CD4-positive, alpha-beta memory T cell (primary cell): ENCODE measurements at places on chromosomes 4 and X.
A peak's percentile ranks its signal among the peaks of the same experiment; 100 is the strongest.

GRCh38 chr4:26418107-26418506 is 72.2 kb downstream of the CCKAR start:
- DNase-seq, result no peak

GRCh38 chr4:158996669-158997074 is 106.2 kb upstream of the RAPGEF2 start:
- no peak for DNase-seq

DNA sequence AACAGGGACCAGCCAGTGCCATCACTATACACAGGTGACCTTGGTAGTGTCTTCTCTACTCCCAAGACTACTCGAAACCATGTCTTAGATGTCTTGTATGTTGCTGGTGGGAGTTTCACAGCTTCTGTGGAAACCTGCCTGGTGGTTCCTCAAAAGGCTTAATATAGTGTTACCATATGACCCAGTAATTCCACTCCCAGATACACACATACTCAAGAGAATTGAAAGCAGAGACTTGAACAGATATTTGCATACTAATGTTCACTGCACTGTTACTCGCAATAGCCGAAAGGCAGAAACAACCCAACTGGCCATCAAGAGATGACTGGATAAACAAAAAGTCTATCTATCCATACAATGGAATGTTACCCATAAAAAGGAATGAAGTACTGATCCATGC is 3.1 kb downstream of the TFDP3 start:
- DNase-seq, result no peak

- no peak for DNase-seq
These were observed 78.9 kb downstream of the FAT1 start for GRCh38 chr4:186644737-186645261.

DNA sequence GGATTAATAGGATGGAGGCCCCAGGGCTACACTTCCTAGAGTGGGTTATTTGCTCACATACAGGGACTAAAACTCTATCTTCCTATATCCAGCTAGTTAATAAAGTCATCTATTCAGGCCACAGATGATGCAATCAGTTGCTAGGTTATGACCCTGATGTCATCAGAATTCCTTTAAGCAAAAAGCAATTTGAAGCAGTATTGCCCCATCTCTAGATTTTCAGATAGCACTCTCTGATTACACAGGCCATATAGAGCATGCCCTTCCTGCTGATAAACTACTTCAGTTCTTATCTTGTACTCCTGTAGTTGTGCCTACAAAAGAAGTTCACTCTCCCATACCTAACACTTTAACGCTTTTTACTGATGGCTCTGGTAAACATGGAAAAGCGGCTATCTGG is 84.8 kb downstream of the TMEM144 start:
- DNase-seq, result no peak

DNA sequence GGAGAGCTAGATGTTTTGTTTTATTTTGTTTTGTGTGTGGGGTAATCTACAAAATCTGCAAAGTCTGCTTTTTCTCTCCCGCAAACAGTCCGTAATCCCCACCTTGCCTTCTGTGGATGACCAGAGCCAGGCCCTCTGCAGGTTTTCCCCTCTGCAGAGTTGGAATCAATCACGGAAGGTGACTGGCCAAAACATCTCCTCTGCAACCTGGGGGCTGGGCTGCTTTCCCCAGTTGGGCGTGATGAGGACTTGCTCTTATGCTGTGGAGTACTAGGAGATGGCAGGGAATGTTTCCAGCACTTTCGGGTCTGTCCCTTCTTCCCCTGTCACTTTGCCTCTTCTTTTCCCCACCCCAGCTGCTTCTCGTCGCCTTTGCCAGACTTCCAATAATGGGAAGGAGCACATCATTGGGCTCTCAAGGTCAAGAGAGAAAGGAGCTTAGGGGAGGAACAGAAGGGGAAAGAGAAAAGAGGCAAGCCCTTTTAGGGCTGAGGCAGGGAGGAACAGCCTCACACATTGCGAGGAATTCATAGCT is 1.1 kb downstream of the TMEM35A start:
- no peak for DNase-seq

DNA sequence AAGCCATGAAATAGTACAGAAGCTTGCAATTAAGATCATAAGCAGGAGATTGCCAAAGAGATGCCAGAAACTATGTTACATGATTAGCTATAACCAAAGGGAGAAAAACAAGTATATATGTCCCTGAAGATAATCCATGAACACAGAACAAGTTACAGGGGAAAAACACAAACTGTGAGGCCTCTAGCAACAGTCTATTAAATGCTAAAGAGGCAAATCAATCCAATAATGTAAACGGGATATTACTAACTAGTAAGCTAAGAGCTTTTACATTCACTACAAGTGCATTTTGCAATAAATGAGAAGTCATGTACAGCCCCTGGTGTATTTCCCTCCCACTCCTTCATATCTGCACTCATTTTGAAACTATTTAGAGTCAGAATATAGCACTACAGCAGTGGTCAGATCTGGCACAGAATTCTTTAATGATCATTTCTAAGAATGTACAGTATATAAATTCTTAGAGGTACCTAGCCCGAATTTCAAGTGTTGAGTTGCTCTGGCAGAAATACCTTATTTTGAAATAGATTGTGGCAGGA is 449.8 kb upstream of the SMIM31 start:
- no peak for DNase-seq

- DNase-seq, result peak; percentile 35
These were observed 69.2 kb upstream of the PNPLA4 start for GRCh38 chrX:7996414-7996813.

GRCh38 chrX:133722756-133723155 is 262.6 kb downstream of the GPC3 start:
- no peak for DNase-seq

DNA sequence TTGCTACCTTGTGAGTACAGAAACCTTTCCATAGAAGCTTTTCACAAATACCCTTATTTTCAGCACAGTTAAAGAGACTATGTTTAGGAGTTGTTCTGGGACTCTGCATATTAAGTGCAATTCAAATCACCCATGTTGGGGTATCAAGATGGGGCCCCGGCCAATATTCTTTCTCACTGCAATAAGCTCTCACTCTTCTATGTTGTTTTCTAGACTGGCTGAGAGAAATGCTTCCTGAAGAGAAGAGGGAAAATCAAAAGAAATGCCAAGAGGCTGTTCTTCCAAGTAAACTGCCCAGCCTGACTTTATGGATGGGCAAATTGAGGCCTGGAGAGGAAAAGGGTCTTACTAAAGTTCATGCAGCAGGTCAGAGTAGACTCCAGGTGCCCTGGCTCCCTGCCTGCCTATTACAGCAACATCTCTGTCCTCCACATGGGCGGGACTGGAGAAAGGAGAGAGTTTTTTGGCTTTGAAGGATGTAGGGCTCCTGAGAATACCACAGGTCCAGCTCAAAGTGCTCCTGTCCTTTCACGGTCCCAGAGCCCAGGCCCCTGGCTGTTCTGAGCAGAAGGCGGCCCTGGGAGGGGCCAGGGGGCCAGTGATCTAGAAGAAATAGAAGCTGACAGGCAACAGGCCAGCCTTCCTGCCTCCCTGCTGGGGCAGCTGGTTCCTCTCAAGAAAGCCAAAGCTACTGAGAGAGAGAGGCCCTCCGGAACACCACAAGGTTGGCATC is 745 bp upstream of the IQSEC2 start:
- DNase-seq, result no peak

DNA sequence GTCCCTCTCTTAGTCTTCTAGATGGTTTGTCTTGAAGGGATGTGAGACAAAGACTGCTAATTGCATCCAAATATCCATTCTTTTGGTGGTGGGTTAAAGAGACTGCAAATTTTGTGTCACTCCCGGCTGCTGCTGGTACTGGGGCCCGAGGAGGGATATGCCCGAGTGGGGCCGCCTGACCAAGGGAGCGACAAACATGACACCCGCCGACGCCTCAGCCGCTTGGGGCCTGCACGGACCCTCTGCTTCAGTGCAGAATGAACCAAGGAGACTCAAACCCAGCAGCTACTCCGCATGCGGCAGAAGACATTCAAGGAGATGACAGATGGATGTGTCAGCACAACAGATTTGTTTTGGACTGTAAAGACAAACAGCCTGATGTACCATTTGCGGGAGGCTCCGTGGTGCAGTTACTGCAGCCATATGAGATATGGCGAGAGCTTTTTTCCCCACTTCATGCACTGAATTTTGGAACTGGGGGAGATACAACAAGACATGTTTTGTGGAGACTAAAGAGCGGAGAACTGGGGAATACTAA is 13.6 kb upstream of the ARX start:
- no peak for DNase-seq

DNA sequence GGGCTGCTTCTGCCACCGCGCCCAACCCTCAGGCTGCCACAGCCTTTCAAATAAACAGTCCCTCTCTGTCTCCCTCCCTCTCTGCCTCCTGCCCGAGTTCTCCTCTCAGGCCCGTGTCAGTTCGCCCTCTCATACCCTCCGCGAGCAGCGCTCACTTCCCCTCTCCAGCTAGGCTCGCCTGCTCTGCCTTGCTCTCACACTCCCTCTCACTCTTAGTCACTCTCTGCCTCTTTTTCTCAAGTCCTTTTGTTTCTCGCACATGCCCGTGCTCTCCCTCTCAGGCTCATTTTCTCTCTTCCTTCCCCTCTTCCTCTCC is 3.2 kb downstream of the EFNB1 start:
- no peak for DNase-seq

GRCh38 chrX:26295425-26295824 is 79.5 kb downstream of the MAGEB5 start:
- DNase-seq, result no peak

DNA sequence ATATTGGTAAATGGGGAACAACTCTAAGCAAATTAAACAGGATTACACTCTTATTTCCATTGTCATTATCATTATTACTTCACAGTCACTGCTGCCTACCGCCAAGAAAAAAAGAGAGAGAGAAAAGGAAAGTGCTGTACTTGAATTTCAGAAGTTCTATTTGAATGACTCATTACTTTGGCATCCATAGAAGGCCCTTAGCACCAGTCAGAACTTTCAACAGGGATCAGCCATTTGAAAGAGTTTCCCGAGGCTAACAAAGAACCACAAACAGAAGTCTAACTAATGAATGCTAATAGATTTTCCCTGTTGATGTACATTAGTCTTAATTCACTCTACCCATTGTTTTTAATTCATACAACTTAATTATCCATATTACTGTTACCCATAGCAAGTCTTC is 116.3 kb downstream of the SHROOM4 start:
- DNase-seq, result no peak

- DNase-seq, result no peak
These were observed 89.7 kb upstream of the NDP start for GRCh38 chrX:44062840-44063239.

DNA sequence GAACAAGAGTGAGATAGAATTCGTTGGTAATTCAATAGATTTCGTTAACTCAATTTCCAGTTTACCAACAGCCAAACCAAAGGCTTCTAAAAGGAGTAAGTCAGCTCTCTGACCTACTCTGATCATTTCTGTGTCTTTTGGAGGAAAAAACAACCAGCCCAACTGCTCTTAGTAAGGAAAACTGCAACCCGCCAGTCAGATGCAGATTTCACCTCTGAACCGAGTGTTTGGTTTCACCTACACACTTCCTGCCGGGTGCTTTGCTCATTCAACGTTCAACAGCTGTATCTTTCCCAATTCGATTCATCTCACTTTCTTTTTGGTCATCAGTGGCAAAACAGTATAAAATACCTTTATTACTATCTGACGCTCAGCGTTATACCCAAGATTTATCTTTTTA is 24.5 kb downstream of the TMSB4X start:
- DNase-seq, result peak; percentile 54

DNA sequence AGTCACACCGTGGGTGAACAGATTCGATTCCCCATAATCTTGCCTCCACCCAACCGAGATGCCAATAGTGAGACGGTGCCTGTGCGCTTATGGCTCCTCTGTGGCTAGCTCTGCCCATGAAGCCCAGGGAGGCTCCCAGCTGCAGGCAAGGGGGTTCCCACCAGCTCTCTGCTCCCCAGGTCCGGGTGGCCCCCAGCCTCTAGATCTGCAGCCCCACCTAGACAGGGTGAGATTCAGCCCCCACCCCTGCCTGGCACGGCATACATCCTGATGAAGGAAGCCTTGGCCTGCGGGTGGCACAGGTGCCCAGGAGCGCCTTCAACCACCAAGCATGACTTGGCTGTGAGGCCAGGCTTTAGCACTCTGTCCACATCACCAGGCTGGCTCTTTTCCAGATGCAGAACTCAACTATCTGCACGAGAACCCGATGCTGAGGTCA is 40.6 kb downstream of the WDR1 start:
- DNase-seq, result no peak

DNA sequence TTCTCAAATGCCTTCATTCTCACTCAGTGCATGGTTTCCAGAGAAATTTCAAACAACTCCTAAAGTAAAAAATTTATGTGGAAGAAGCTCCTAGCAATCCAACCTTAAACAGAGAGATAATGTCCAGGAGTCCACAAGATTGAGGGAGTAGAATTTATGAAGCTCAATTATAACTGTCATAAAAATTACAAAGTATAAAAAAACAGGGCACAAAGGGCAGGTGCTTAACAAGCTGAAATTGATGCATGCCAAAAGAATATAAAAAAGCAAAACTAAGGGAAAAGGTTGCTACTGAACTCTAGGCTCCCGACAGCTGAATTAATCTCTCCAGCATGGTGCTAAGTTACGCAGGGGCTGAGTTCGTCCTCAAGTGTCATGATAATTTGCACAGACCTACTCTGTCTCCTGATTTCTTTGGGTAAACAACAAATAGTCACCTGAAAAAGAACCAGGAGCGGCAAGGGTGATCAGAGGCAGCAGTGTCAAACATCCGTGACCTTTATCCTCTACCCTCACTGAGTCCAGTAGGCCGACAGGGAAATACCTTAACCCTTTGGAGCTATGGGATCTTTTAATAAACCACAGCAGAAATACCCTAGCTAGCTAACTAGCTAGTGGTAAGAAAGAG is 47.2 kb upstream of the RELL1 start:
- DNase-seq, result no peak
